ENCODE measurements at places on chromosomes 5 and 9.

GRCh38 chr9:86035827-86036440 is 63.4 kb downstream of the GOLM1 start:
- DNase-seq, result no peak

DNA sequence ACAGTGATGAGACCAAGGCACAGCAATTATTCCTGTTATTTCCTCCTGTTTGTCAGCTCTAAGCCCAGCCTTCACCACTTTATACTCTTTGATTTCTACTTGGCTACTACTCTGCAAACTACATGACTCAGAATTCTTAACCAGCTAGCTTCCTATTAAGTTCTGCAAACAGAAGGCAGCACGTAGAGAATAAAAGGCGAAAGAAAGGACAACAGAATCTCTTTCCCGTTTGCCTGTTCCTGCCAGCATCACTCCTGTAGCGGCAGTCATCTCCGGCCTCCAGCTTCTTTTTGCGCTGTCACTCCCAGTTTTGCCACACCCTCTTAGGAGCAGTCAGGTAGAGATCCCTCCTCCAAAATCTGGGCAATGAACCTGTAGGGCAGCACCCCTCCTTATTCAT is 29.9 kb downstream of the DPYSL3 start:
- no peak for DNase-seq

GRCh38 chr5:127041571-127041970 is 11.2 kb upstream of the MARCHF3 start:
- no peak for DNase-seq

GRCh38 chr5:96381526-96381925 is 51.5 kb downstream of the PCSK1 start:
- DNase-seq, result no peak

DNA sequence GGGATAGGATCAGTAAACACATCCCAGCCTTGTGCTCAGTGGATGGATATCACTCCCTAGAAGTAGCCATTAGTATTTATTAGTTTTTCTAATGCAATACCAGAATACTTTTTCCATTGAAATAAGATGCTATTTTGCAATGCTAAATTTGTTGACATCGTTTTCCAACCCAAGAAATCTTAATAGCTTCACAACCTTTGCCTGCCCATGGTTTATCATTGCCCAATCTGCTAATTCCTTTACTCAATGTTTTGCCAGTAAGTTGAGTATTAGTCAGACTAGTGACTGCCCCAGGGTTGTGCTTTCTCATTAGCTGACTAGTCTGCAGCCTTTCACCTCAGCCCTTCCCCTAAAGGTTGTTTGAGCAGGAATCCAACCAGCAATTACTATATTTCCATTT is 62.9 kb downstream of the NREP start:
- peak; percentile 67 for DNase-seq

- DNase-seq, result no peak
Observed at GRCh38 chr5:116395631-116396203, 178.9 kb downstream of the SEMA6A start.

GRCh38 chr9:108786901-108787689 is 68.7 kb downstream of the ACTL7B start:
- DNase-seq, result peak; percentile 17

DNA sequence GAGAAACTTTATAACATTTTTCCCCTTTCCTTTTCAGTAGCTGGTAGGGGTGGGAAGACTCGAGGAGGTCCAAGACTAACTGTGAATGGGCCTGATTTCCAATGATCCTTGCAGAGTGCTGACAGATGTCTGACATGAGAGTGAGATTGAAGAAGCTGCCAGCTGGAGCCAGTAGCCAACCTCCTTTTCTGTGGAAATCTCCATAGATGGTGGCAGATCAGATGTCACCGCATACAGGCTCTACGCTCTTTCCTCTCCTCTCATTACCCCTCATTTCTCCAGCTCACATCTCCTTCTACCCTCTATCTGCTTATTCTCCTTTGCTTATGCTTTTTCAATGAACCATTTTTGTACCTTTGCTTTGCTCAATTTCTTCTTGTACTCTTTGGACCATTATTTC is 395.2 kb upstream of the TNC start:
- DNase-seq, result no peak

GRCh38 chr5:16721151-16722096 is 104.6 kb upstream of the RETREG1 start:
- no peak for DNase-seq

- no peak for DNase-seq
Observed at GRCh38 chr9:138083873-138084272, 206.3 kb downstream of the CACNA1B start.

DNA sequence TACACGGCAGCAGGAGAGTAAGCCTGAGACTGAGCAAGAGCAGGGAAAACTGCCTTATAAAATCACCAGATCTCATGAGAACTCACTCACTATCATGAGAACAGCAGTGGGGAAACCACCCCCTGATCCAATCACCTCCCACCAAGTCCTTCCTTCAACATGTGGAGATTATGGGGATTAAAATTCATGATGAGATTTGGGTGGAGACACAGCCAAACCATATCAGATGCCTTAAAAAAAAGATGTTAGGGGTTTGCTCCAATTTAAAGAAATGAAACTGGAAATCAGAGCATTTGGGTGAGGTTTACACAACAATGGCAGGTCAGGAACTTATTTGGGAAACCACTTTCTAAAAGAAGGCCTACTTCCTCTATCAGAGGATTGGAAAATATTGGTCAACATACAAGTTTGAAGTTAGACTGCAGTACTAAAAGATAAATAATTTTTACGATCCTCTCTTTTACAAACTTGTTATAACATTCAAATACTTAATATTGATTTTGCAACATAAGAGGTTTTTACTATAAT is 105.1 kb downstream of the FBN2 start:
- DNase-seq, result no peak

- no peak for DNase-seq
Observed at GRCh38 chr5:62341783-62342475, 35.9 kb downstream of the KIF2A start.

- no peak for DNase-seq
Observed at GRCh38 chr9:15160673-15161072, 146.3 kb downstream of the TTC39B start.

DNA sequence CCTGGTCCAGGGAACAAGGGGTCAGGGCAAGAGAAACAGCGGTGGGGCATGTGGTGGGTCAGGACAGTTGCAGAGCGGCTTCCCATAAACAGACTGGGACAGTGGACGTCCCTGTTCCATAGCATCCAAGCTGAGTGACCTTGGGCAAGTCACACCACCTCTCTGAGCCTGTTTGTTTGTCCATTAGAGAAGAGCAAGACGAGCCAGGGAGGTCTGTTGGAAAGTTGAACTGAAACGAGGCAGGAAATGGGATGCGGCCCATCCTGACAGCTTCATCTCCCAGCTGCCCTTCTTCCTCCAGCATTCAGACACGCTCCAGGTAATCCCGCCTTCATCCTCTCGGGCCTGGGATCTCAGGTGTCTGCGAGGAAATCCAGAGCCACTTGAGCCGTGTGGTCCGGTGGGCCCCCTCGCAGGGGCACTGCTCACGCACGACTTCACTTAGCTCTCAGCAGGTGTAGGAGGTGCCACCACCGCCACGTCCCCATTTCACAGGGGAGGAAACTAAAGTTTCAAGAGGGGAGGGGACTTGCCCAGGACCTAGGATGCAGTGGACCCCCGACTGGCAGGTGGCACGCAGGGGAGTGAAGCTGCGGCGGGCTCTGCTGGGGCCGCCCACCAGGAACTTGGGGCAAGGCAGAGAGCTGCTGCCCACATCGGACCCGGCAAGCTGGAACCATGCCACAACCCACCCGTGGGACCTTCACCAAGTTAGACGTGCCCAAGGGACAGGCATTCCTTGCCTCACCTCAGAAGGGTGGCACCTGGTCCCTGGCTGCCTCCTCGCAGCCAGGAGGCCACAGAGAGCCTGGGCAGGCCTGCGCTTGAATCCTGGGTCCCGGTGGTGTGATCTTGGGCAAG is 13.0 kb downstream of the PTGES2 start:
- no peak for DNase-seq

DNA sequence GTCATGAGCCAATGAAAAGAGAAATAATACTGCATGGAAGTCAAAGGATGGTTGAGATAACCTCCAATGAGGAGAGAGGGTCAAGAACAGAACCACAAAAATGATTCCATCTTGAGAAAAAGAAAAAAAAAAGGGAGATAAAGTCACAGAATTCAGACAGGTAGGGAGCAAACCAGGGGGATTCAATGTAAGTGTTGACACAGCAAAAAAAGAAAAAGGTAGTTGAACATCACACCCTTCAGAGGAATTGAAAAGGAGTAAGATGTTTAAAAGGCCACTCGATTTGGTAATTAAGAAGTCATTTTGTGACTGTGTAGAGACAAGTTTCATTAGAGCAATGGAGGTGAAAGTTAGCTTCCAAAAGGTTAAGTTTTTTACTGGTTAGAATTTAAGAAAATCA is 79.3 kb downstream of the ERP44 start:
- no peak for DNase-seq

DNA sequence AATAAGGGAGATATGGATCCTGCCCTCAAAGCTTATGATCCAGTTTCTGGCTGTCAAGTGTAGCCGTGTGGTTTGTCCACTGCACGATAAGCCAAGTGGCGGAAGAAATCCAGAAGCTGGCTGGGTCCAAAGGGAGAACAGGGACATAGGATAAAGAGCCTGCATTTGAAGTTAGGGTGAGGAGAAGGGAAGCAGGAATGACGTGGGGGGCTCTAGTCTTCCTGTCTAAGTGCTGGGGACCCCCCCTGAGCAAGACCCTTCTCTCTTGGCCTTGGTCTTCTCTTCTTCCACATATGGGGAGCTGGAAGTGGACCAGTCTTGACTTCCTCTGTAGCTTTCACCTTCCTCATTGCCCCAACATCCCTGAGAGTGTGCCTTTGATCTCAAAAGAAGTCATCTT is 186.6 kb downstream of the FSTL4 start:
- DNase-seq, result no peak

- no peak for DNase-seq
Observed at GRCh38 chr5:108312258-108312657, 69.6 kb downstream of the FBXL17 start.

DNA sequence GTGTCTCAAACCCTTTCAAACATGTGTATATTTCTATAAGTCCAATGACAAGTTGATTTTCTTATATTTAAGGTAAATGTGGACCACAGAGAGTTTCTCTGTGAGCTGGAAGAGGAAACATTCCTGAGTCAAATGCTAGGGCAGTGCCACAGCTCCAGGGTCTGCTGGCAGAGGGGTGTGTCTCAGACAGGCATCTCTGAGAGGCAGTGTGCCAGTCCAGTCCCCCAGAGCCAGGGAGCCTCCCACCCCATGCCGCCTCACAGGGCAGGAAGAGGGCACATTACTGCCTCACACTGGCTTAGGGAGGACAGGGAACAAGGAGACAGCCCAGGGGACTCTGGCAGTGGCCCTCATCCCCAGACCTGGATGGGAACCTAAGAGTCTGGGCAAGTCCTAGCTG is 120.2 kb downstream of the TENT4A start:
- DNase-seq, result no peak

- DNase-seq, result no peak
Observed at GRCh38 chr9:33964086-33964768, 84.5 kb downstream of the UBAP2 start.

GRCh38 chr9:95645992-95646391 is 129.2 kb upstream of the PTCH1 start:
- peak; percentile 14 for DNase-seq

DNA sequence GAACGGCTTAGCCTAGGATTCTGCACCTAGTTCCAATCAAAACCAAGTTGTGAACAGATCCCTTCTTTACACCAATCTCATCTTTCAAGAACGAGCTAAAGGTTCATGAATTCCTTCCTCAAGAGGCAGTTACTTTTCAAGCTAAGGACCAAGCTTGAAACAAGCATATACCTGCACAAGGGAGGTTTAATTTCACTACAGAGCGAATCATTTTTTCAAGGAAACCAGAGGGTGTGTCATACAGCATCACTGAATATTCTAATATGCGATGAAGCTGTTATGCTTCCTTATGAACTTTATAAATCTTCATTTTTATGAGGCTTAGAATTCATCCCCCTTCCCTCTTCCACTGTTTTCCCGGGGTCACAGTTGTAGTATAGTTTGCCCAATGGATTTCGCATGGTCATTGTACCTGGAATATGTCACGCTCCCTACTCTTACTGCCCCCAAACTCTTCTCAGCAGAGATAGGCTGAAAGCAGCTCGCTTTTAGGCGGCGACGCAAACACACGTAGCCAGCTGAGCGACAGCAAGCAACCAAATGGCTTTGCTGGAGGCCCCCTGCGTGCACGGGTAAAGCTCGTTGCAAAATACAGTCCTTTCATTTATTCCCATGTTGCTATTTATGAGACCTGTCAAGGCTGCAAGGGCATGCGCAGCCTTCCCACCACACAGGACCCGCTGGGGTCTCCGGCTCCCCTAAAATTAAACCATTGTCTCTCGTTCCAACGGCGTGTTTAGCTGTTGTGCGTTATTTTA is 832 bp downstream of the LMBRD2 start:
- DNase-seq, result peak; percentile 16

- DNase-seq, result no peak
Observed at GRCh38 chr9:9177081-9177480, 1377.5 kb upstream of the DMAC1 start.

GRCh38 chr5:88489364-88489763 is 220.7 kb upstream of the TMEM161B start:
- DNase-seq, result no peak
